ENCODE measurements at places on chromosomes 1 and 21.

DNA sequence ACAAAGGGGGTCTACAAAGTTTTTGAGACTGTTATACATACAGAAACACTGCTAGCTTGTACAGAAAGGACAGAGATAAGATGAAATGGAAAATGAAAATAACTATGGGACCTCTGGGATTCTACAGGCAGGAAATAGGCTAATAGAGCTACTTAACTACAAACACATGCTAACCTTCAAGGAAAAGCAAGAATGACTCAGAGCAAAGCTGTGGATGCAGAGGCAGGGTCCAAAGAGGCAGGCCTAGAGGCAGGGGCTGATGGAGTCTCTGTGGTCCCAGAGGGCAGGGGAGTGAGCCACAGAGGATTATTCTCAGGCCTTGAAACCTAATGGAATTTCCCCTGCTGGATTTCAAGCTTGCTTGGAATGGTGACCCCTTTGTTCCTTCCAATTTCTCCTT is 18.7 kb upstream of the GOLT1A start:
- no peak for DNase-seq

- DNase-seq = no peak
Observed at GRCh38 chr21:41399246-41399800, 26.7 kb upstream of the MX1 start.

GRCh38 chr1:7752512-7753417 is 18.3 kb upstream of the VAMP3 start:
- DNase-seq = peak; percentile 72

DNA sequence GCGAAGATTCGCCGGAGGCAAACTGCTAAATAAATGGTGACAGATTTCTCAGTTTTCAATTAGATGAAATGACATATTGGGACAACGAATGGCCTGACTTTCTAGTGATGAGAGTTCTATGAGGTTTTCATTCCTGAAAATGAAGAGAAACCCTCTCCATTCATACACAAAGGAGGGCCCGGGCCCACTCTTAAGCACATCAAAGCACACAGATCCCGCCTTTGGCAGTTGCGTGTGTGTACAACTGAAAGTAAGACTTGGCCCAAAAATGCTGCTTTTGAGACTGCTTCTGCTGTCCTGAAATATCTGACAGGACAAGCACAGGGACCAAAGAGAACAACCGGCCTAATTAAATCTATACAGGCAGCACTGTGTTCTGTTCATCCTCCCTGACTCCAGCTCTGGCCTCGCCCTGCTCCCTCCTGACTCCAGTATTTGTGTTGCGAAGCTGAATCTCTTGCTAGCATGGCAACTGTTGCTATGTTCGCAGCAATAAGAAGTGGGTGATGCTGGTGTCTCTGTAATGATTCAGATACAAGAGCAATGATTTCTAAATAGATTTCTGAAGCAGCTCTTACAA is 7.4 kb downstream of the LRRC53 start:
- no peak for DNase-seq

GRCh38 chr1:207174913-207175312 is 70.9 kb downstream of the C4BPA start:
- no peak for DNase-seq

DNA sequence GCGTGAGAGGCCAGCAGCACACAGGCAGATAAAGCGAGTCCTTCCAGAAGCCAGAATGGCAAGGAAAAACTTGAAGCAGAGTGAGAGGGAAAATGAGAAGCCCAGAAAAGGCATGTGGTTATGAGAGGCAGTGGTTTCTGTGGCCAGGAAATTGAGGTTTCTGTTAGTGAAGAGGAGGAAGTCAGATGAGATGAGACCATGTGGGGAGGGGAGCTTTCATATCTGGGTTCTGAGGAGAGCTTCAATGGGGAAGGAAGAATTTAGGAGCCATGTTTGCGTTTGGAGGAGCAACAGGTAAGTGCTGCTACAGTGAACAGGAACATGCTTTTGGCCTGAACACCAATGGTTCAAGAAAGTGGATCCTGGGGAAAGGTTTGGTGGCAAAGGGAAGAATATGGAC is 6.1 kb upstream of the CD1A start:
- DNase-seq = no peak

DNA sequence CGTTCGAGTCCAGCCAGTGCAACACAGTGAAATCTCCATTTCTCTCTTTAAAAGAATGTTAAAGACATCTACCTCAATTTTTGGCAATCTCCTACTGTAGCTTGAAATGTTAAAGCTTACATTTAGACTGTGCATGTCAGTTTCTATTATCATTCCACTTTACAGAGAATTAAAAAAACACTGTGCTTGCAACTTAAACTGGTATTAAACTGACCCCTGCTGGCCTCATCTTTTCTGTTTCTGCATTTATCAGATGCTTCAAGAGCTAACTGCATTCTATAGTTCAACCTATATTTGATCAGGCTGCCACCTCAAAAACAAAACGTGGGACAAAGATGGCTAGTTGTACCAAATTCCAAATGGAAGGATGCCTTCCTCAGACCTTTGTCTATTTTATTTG is 226.5 kb downstream of the SMYD3 start:
- peak; percentile 36 for DNase-seq

DNA sequence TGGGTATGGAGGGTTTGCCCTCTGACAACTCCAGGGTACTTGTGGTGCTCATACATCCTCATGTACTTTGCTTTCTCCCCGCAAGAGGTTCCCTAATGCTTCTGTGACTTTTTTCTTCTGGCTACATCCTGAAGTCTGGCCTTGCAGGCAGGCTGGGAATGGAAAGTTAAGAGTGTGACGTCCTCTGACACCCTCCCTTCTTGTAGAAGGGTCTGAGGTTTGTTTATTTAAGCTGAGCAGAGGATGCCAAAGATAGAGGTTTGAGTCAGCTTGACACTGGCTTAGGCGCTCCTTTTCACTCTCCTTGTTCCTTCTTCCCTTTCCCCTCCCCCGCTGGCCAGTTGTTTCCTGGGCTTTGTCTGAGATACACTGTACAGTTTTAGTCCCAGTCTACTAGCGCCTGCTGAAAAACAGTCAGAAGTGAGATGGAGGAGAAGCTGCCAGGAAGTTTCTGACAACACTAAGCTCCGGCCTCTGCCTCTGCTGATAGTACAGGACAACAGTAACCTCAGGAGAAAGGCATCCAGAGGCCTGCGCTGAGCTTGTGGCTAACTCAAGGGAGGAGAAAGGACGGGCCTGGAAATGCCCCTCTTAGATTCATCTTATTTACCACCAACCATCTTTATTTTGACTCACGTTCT is at the start of gene MACF1:
Gene MACF1 (plus strand): TSS at position 255 of the 641 bp plus-strand sequence. CDS start 328 bp downstream, at position 583.
- peak; percentile 93 for DNase-seq

GRCh38 chr1:79981481-79981880 is 975.0 kb upstream of the ADGRL4 start:
- DNase-seq = no peak

DNA sequence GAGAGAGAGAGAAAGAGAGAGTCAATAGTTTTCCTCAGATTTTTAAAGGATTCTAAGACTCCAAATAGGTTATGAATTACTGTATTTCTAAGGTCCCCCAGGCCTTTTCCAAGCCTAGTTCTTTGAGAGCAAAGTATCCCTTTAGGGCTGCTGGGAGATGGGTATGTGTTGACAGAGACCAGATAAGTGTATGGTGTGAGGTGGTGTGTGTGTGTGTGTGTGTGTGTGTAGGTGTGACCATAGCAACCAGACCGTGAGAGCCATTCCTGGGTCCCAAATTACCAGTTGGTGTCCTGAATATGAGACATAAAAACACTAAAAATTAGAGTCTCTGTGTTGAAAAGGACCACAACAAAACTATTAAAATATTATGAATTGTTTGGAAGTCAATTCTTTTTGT is 41.7 kb upstream of the DNAJC6 start:
- no peak for DNase-seq

DNA sequence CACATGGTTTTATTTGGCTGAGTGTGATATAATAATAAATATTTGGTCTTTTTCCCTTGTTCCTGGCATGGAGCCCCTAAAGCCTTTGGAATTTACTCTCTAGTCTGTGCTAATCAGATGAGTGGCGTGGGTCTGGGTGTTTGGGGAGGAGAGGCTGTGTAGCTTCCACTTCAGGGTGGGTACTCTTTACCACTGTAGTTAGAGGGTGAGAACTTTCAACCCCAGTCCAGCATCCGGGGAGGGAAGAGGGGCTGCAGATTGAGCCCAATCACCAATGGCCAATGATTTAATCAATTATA is 20.0 kb downstream of the USP25 start:
- no peak for DNase-seq

DNA sequence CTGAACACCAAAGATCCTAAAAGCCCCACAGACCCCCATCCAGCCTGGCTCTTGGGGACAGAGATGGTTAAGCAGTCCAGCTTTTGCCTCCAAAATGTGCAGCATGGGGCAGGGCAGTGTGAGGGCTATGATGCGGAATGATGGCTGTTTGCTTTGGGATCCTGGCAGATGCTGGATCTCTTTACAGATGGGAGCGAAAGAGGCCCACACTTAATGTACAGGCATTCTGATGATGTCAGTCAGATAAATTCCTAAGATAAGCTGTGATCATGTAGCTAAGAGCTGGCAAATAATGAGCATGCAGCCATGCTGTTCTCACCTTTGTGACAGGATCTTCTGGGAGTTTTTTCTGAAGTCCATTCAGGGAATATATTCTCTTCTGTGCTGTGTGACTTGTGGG is 17.6 kb upstream of the KCNQ4 start:
- no peak for DNase-seq

DNA sequence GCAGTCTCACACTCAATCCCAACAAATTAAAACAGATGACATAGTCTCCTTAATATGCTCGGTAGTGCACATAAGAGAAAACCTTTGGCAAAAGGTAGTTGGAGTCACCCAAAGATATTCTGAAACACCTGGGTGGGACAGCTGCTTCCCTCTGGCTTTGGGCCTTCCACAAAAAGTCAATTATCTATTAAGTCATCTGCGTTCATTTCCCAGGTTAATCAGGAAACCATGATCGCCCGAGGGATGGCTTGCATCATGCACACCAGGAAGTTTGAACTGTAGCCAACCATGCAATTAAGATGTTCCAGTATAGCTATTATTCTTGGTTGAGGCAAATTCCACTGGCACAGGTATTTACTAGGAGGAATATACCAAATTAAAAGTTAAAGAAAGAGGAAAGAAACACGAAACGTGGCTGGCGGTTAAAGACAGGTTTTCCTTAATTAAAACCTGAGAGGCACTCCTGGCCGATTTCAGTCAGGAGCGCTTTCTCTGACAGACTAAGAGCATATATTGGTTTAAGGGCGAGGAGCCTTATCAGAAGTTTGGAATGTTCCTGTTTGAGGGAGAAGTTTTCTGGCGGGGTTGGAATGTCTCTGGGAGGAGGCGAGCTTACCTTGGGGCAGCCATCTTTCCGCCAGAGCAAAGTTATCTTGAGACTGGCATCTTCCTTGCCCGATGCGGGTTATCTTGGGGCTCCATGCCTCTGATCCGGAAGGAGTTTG is 19.9 kb downstream of the CLDN17 start:
- no peak for DNase-seq

- DNase-seq = no peak
Observed at GRCh38 chr1:92933459-92933858, 27.8 kb downstream of the DIPK1A start.

DNA sequence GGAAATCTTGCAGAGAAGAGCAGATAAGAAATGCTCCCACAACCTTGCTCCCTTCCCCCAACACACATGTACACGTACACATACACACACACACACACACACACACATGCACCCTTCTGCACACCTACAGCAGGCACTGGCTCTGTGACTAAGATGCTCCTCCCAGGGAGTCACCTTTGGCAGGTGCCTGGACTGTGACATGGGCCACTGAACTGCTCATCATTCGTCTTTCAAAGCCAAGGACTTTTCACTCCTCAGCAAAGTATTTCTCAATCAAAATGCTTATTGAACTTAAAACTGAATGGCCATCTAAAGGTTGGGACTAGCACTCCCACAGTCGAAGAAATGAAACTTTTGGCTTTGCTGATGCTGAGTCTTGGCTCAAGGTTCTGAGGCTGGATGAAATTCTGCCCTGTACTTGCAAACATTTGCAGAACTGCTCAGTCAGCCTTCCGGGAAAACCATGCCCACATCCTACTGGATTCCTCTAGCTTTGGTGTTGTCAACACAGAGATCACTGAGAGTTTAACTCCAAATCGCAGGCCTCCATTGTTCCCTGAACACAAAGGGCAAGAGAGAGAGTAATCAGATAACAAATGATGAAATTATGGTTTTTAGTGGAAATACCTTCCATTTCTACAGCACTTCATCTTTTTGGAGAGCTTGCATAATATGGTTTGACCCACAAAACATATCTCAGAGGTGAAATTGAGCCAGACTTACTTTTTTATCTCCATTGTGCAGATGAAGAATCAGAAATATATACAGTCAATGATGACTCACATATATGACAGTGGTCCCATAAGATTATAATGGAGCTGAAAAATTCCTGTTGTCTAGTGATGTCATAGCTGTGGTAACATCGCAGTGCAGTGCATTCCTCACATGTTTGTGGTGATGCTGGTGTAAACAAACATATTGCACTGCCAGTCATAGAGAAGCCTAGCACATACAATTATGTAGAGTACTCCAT is 72.4 kb upstream of the BCAR3 start:
- DNase-seq = peak; percentile 80

GRCh38 chr1:70353601-70354331 is 756 bp downstream of the ANKRD13C start:
- DNase-seq = peak; percentile 43

- no peak for DNase-seq
Observed at GRCh38 chr1:65963156-65963888, 170.6 kb downstream of the PDE4B start.

DNA sequence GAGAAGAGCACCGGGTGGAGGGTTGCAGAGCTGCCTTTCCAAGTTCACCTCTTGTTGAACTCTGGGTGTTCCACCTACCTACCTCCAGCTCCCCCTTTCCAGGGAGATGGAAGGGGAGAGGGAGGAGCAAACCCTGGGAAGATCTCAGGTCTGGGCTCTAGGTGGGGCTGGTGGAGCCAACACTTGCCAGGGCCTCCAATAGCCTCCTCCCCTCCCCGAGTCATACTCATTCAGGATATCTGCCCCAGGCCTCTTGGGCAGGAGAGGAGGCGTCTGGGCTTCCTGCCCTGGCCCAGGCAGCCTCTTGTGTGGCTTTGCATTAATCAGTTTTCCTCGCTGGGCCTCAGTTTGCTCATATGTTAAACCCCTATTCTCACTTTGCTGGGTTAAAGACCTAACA is 13.4 kb downstream of the RAP1GAP start:
- no peak for DNase-seq

- no peak for DNase-seq
Observed at GRCh38 chr1:168271636-168272035, 9.0 kb upstream of the TBX19 start.

- no peak for DNase-seq
Observed at GRCh38 chr1:2928366-2929325, 92.6 kb upstream of the ACTRT2 start.

DNA sequence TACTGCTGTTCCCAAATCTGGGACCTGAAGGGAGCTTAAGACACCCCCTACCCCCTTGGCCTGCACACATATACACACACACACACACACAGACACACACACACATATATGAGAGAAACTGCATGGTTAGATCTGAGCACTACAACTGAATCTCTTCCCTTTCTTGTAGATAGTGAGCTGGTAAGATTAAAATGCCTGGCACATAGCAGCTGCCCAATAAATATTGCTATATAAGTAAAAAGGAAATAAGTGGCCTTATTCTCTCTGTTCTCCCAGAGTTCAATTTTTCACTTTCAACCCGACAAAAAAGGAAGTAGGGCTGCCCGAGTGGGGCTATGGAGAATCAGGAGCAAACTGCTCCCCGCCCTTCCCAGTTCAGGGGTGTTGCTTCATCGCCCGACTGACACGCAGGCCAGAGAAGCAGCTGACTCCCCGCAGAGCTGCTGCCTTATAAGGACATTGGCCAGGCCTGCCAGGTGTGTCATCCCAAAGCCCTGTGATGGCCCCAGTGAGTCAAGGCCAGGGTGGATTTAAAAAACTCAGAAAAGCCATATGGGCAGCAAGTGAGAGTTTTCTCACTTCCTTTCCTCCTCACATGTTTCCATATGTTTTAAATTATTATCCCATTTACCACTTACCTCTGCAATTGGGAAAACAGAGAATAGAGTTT is 106.5 kb upstream of the SLC44A3 start:
- DNase-seq = no peak
